GM10248 (cell line): ENCODE measurements at places on chromosomes 1 and 21.
A peak's percentile ranks its signal among the peaks of the same experiment; 100 is the strongest.

- no peak for DNase-seq
These were observed 196.4 kb downstream of the LHX8 start for GRCh38 chr1:75330624-75331023.

GRCh38 chr21:39159342-39160063 lies 23.7 kb downstream of the PSMG1 start:
- no peak for DNase-seq

- DNase-seq = no peak
These were observed 48.6 kb downstream of the TSNAX start for GRCh38 chr1:231576804-231577718.

GRCh38 chr21:20998456-20998789 lies 214 bp downstream of the NCAM2 start:
- no peak for DNase-seq

- no peak for DNase-seq
These were observed 458.3 kb upstream of the ADAMTS5 start for GRCh38 chr21:27425172-27425571.

- DNase-seq = no peak
These were observed 4.1 kb downstream of the CNN3 start for GRCh38 chr1:94922761-94923331.

DNA sequence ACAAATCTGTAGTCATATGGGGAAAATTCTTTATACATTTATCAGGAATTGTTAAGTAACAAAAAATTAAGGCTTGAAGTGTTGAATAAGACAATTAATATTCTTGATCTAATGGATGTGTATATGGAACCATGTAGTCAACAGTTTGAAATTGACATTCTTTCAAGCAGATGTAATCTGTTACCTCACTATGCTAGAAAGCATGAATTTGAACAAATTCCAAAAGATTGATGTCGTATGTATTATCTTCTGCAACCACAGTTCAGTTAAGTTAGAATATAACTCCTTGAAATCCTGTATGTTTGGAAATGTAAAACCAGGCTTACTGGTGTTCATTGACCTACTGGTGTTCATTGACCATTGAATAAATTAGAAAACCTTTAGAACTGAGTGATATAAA lies 16.1 kb downstream of the CCDC18 start:
- DNase-seq = no peak

- DNase-seq = no peak
These were observed 32.7 kb upstream of the GLIS1 start for GRCh38 chr1:53771648-53772047.

DNA sequence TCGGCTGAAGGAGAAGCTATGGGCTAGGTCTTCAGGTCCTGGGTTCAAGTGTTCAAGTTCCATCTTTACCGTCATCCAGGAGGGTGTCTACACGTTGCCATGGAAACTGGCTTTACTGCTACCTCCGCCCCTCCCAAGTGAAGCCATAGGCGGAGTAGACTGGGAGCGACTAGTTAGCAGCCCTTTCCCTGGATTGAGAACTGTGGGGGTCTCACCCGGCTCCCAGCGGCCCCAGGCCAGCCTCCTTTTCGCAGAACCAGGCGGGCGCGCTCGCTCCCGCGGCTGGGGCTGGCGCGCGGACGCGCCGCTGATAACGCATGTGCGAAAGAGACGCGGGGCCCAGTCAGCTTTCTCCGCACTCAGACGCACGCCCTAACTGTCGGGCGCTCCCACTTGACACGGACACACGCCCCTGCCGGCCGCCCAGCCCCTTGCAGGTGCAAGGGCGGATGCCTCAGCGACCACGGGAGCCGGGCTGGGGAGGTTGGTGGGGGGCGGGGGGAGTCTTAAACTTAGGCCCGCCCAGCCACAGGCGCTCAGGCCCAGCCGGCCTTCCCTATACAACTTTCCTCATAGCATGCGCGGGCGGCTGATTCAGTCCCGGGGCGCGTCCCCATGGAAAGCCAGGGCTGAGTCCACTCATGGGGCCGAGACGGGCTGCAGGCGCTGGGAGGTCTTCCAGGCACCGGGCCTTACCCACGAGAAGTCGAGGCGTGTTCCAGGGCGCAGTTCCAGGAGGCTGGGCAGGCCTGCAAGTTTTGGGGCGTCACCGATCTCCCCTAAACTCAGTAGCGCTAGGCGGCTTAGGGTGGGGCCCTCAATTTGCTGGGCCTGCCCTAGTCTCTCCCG lies 7.4 kb downstream of the EFNA4 start:
- peak; percentile 81 for DNase-seq

DNA sequence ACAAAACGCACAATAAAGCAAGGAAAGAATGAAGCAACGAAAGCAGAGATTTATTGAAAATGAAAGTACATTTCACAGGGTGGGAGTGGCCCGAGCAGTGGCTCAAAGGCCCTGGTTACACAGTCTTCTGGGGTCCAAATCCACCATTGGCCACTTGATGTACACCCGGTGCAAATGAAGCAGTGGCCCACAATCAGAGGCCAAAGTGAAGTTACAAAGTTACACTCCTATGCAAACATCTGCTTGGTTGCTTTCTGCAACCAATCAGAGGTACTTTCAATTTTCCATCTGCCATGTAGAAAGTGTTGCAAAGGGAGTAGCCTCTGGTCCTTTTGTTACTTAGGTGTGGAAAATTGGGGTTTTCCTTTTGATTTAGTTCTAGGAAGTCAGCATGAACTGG lies 10.0 kb upstream of the DNAH14 start:
- no peak for DNase-seq

GRCh38 chr1:53540604-53541262 lies 81.5 kb downstream of the DMRTB1 start:
- DNase-seq = no peak

GRCh38 chr1:174982971-174983689 lies 16.6 kb upstream of the CACYBP start:
- DNase-seq = no peak

DNA sequence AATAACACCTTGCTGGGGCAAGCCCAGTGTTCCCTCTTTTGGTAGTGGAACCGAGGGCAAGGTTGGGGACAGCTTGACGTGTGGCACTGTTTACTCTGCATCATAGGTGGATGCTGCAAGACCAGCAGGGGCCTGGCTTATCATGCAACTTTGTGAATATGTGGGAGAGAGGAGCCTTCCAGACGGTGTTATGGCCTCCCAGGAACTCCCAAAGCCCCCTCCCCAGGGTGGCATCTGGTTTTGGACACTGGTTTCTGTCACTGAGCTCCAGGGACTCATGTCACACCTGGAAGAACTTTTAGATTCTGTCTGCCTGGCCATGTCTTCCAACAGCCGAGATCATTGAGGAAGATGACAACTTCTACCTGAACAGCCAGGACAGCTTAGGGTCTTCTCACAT lies 1.4 kb upstream of the TLR5 start:
- DNase-seq = no peak

GRCh38 chr1:173798078-173798477 lies 26.4 kb upstream of the DARS2 start:
- no peak for DNase-seq

GRCh38 chr1:46396441-46397398 lies 2.6 kb downstream of the FAAH start:
- no peak for DNase-seq

DNA sequence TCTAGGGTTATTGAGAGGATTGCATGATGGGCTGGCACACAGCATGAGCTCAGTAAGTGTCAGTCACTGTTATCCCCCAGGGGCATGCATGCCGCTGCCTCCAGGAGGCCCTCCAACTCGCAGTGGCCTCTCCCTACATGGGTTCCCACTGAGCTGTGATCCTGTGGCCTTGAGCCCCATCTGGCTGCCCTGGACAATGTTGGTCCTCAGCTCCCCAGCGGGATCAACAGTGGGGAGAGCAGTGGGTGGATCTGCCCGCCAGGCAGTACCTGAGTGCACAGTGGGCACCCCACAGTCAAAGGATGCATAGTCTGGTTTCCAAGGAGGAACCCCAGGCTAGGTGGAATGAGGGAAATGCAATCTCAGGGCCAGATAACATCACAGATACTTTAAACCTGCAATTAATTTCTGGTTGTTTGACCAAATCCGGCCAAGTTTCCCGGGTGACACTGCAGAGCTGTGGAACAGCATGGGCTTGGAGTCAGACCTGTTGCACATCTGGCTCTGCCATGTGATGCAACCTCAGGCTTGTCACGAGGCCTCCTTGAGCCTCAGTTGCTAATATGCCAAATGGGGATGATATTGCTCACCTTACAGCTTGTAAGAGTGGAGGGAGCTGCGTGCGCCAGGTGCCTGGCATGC lies 9.3 kb downstream of the PADI3 start:
- no peak for DNase-seq

- DNase-seq = no peak
These were observed 1.6 kb downstream of the UTP11 start for GRCh38 chr1:38014171-38014570.

DNA sequence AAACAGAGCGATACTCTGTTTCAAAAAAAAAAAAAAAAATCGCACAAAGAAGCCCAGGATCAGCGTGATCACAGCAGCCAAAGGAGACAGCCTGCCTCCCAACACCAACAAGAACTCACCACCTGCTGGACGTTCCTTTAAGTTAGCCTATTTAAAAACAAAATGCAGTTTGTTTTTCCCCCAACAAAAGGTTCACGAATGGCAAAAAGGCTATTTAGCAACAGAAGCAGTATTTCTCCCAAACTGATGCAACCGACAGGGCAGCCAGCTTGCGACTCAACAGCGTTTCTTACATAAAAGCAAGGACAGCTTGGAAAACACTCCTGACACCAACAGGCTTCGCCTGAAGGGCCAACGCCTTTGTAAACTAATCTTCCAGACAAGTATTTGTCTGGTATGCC lies 6.8 kb downstream of the SSU72 start:
- no peak for DNase-seq

- DNase-seq = no peak
These were observed 87.4 kb downstream of the ADGRL4 start for GRCh38 chr1:78919150-78919549.

- DNase-seq = peak; percentile 86
These were observed 11.0 kb upstream of the TNFRSF8 start for GRCh38 chr1:12052008-12052573.

DNA sequence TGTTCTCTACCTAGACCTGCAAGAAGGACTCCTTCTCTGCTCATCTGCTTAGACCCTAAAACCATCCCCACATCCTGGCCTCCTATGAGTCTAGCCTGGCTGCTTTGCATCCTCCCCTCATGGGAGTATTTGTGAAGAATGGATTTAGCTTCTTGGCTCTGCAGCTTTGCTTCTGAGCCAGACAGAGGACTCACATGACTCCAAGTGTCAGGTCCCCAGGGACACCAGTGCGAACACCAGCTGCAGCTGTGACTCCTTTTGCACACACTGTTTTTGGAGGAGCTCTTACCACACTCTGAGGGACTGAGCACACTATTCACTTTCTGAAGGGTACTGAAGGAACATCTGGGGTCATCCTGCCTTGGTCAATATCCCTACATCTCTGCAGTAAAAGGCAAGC lies 131.8 kb upstream of the SGIP1 start:
- peak; percentile 57 for DNase-seq

- no peak for DNase-seq
These were observed 518.9 kb upstream of the NR5A2 start for GRCh38 chr1:199508653-199509052.

DNA sequence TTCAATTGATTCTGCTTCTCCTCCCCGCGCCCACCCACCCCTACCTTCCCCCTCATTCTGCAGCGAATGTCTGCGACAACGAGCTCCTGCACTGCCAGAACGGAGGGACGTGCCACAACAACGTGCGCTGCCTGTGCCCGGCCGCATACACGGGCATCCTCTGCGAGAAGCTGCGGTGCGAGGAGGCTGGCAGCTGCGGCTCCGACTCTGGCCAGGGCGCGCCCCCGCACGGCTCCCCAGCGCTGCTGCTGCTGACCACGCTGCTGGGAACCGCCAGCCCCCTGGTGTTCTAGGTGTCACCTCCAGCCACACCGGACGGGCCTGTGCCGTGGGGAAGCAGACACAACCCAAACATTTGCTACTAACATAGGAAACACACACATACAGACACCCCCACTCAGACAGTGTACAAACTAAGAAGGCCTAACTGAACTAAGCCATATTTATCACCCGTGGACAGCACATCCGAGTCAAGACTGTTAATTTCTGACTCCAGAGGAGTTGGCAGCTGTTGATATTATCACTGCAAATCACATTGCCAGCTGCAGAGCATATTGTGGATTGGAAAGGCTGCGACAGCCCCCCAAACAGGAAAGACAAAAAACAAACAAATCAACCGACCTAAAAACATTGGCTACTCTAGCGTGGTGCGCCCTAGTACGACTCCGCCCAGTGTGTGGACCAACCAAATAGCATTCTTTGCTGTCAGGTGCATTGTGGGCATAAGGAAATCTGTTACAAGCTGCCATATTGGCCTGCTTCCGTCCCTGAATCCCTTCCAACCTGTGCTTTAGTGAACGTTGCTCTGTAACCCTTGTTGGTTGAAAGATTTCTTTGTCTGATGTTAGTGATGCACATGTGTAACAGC lies 339.9 kb downstream of the NTNG1 start:
- peak; percentile 38 for DNase-seq

DNA sequence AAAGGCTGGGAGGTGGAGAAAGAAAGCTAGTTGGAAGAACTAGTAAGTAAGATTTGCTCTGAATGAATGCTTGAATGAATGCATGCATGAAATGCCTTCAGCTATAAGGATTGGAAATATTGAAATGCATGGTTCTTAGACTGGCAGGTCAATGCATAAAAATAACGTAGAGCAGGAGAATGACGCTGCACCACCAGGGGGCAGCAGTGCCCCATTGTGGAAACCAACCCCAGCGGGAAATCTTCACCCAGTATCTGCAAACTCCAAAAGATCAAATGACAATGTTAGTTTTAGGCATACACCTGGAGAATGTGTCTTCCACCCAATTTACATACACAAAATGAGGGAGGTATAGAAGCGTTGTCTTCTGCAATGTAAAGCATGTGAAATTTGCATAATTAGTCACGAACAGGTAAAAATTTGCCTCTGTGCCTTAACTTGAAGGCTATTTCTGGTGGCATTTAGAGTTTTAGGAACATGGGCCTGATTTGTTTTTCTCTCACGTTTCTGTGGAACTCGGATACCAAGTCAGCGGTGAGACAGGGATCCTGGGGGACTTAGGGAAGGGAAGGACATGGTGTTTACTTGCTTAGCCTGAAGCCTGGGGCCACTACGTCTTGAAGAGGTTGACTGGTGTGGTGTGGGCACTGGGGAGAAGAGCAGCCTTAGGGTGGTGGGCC lies 78.6 kb downstream of the HHAT start:
- peak; percentile 69 for DNase-seq

- no peak for DNase-seq
These were observed 35.9 kb upstream of the GALNT2 start for GRCh38 chr1:230031131-230031530.

DNA sequence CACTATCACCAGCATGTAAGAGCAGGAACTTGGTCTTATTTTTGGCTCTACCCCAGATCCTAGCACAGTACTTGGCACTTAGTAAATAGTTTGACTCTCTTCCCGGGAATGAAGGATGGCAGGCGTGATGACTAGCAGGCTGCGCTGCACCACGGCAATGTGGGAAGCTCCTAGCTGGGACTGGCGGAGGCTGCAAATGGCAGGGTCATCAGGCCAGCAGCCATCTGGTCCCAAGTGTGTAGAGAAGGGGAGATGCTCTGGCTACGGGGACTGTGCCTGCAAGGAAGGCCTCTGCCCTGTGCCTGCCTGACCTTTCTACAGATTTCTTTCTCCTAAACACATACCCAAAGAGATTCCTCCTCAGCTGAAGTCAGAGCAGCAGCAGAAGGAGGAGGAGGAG lies 95.0 kb downstream of the KCND3 start:
- no peak for DNase-seq
